ENCODE measurements at places on chromosomes 7 and 10.

DNA sequence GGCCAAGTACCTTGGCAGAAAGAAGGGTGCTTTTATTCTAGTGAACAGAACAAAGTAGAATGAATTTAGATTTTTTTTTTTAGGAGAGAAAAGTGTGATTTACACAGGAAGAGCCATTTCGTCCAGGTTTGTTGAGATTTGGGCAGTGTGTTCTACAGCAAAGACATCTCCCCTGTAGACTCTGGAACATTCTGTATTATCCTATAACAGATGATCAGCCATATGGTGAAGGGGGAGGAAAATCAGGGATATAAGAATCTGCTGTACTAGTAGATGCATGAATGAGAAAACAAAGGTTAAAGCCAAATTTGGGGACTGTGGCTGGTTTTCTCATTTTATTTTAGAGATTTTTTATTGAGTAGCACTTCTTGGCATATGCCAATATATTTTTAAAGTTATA, 453.7 kb upstream of the LRRTM3 start:
- DNase-seq, result no peak

- DNase-seq, result no peak
These were observed 21.8 kb downstream of the NET1 start for GRCh38 chr10:5434017-5434753.

GRCh38 chr10:51867956-51868355, 168.6 kb upstream of the CSTF2T start:
- DNase-seq, result no peak

DNA sequence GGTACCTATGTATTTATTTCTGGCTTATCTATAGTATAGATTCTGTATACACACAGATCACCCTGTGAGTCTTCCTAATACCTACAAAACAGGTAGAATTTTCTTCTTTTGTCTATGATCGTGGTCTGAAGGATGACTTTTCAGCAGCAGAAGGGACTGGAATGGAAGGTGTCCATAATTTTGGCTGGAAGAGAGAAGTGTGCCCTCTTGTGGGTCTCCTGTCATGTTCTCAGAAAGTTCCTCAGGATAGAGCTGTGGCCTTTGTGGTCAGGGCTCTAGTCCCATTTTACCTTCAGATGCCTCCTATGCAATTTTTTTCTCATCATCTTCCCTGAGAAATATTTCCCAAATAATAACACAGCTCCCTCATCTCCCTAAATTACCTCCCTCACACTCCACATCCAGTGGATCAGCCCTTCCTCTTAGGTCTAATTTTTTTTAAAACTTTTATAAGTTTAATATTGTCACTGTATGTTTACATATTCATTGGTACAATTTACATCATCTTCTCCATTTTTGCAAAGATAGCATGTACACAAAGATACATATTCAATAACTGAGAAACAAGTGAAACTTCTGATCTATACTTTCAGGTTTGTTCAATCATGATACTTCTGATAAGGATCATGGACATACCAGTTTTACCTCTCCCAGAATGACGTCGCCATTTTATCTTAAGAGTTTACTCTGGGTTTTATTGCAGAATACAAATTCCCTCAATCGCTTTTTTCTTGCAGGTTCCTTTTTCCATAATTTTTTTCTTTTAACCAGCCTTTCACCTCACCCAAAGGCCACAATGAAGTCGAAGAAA, 112.7 kb downstream of the REEP3 start:
- no peak for DNase-seq

DNA sequence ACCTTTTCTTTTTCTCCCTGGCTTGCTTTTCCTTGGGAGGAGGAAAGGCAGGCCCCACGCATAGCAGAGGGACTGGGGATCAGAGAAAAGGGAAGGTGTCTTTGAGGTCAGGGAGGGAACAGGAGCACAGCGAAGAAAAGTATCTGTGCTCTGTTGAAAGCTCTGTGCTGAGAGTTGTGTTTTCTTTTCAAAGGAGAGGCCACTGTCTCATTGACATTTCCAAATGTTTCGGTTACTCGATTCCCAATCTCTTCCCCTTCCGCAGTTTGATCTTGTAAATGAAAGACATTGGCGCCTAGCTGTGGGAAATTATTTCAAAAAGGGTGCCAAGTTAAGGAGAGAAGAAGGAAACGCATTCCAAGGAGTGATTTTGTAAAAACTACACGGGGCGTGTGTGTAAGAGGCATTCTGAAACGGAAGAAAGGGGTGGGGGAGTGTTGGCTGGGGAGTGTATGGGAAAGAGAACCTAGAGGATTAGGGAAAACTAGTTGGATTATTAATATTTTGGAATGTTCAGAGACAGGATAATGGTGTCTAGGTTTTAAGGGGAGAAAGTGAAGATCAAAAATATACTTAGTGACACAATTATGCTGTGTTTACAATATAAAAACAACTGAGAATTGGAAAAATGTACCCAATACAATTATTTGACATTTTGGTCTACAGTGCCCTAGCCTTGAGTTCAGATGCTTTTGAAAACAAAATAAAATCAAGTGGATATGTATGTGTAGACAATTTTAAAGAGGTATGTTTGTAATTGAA, 708 bp downstream of the KLHDC10 start:
- no peak for DNase-seq

- DNase-seq, result no peak
These were observed 235.2 kb downstream of the POU6F2 start for GRCh38 chr7:39212876-39213275.

DNA sequence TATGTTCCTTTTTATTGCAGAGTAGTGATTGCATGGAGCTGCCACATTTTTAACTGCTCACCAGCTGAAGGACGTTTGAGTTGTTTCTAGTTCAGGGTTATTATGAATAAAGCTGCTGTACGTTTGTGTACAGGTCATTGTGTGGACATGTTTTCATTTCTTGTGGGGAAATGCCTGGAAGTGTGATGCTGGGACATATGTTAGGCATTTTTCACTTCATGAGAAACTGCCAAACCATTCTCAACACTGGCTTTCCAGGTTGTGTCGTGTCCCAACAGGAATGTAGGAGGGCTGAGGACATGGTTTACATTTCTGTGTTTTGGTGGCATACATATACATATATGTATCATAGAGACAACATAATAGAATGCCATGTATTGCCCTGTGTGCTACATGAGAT, 73.0 kb downstream of the NEURL1 start:
- DNase-seq, result no peak

DNA sequence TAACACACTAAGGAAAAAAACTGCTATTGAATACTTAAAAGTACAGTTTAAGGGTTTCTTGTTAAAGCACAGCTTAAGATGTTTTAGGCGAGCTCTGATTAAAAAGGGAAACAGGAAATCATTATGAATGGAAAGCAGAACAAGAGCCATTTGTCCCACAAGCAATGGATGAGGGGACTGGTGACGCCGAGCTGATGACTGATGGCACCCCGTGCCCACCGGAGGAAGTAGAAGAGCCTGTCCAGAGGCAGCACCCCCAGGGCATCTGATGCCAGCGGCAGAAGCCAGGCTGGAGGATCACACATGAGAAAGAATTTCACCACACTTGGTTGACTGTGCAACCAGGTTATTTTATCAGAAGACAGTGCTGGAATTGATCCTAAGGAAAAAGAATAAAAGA, 15.0 kb upstream of the INSIG1 start:
- DNase-seq, result no peak

Measured in T-helper 17 cell (primary cell).